SIG-M5 (cell line): ENCODE measurements at places on chromosomes 2 and 18.

- DNase-seq, result no peak
Measured at GRCh38 chr2:60091894-60092293, 461.6 kb downstream of the BCL11A start.

DNA sequence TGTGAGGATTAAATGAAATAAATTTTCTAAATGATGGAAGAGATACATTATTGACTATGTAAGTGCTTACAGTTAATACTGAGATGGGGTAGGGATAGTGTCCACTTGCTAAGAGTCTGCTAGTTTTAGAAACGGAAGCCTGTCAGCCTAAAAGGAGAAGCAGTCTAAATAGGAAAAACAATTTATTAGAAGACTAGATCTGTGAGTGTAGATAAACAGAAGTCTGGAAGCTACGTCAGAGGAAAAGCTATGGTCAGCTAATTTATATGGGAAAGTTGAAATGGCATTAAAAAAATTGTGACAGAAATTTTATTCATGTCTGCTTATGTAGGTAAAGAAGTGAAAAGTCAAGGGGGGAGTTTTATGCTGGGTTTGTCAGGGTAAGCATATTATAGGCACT, 1338.4 kb upstream of the CHAC2 start:
- DNase-seq, result no peak

DNA sequence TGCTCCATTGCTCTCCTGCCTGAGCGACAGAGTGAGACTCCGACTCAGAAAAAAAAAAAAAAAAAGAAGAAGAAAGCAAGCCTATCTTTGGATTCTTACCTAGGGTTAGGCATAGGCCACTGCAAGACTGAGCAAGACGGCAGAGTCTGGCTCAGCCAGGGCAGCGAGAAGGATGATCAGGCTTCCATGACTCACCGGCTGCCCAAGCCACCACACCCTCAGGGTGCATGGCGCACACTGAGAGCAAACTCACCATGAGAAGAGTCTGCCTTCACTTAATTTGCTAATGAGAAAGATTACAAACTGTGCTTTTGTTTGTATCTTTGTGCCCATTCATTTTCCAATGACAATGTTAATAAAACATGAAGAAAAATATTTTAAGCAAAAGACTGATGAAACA, 8.2 kb downstream of the FAM110C start:
- DNase-seq, result no peak

- DNase-seq, result no peak
Measured at GRCh38 chr18:24702001-24702515, 241.6 kb downstream of the HRH4 start.

- no peak for DNase-seq
Measured at GRCh38 chr2:233593201-233593600, 24.2 kb upstream of the UGT1A8 start.
